NCI-H2171 treated with DMSO at 0.1 percent for 48 hours (cell line): ENCODE measurements at places on chromosomes 2 and 18.
A peak's percentile ranks its signal among the peaks of the same experiment; 100 is the strongest.

GRCh38 chr2:174343623-174344455, 9.1 kb downstream of the SP9 start:
- no peak for DNase-seq

- DNase-seq: no peak
These were observed 294.5 kb downstream of the CCDC178 start for GRCh38 chr18:33146014-33146413.

DNA sequence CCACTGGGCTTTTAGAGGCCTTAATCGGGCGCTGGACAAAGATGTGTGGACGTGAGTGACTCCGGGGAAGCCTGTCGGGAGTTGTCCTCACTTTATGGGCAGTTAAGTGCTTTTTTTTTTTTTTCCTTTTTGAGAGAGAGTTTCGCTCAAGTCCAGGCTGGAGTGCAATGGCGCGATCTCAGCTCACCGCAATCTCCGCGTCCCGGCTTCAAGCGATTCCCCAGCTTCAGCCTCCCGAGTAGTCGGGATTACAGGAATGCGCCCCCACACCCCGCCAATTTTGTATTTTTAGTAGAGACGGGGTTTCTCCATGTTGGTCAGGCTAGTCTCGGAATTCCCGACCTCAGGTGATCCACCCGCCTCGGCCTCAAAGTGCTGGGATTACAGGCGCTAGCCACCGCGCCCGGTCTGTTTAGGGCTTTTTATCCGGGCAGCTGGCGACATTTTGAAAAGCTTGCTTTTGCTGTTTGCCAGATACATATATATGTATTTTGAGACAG, 1.5 kb downstream of the MSH6 start:
- DNase-seq: no peak

DNA sequence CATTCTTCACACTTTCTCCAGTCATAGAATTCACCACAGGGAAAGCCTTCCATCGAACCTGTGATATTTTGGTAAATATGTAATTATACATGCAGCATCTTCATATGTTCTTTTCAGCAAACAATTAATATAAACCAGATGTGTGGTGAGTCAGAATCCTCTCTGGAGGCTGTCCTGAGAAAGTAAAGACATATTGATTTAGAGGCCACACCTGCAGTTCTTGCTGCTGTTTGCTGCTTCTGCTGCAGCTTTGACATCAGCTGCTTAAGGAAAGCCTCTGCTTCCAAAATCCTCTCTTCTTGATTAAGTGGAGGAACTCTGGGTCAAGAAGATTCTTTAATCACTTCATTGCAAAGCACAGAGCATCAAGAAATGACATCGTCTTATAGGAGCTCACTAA, 568.8 kb upstream of the ZEB2 start:
- no peak for DNase-seq

- DNase-seq: no peak
These were observed 75.6 kb upstream of the CHMP1B start for GRCh38 chr18:11775436-11776174.

DNA sequence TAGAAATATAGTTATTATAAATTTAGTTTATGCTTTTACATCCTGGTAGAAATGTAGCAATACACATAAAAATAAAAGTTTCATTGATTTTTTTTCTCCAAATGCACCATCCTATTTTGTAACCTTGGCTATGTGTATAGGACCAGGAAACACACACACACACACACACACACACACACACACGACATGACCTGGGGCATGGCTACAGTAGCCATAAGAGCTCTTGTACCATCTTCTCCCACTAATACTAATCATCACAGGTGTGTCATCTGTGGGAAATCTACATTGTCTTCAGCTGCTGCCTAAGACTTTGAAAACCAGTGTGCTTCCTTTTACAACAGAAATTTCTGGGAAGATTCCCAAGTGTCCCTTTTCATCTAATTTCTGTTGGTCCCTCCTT, 144.3 kb downstream of the MCFD2 start:
- DNase-seq: no peak

- peak; percentile 86 for DNase-seq
These were observed 671.0 kb upstream of the SOX11 start for GRCh38 chr2:5021136-5021535.

- DNase-seq: no peak
These were observed 144.6 kb downstream of the ARL4C start for GRCh38 chr2:234352270-234352669.

DNA sequence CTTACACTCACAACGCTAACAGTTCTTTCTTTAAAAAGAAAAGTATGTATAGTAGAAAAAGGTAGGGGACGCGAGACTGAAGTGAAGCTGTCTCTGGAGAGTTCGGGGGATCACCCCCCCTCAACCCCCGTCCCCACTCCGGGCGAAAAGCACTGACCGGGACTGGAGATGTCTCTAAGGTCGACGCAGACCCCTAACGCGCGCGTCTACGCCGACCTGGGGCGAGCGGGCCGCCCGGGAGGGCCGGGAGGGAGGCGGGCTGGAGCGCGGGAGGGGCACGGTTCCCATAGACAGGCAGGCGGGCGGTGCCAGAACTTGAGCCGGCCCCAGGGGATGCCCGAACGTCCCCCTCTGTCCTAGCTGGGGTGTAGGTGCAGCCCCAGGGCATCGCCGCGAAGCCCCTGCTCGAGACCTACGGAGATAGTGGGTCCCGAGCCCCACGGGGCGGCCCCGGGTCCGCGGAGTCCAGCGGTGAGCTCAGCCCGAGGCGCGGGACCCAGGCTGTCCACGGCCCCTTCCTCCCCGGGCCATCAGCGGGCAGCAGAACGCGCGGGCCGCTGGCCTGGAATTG, 82.2 kb downstream of the CHRNA1 start:
- no peak for DNase-seq

GRCh38 chr2:174282441-174282840, 34.1 kb upstream of the OLA1 start:
- DNase-seq: no peak

DNA sequence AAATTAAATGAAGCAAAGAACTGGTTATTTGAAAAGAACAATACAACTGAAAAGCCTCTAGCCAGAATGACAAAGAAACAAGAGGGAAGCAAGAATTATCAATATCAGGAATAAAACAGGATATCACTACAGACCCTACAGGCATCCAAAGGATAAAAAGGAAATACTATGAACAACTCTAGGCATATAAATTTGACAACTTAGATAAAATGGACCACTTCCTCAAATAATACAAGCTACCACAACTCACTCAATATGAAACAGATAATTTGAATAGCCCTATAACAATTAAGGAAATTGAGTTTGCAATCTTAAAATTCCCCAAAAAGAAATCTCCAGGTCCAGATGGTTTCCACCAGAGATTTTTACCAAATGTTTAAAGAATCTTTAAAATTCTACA, 19.8 kb downstream of the RPRD1A start:
- no peak for DNase-seq

- no peak for DNase-seq
These were observed 3.7 kb upstream of the MTCL1 start for GRCh38 chr18:8701546-8702118.

DNA sequence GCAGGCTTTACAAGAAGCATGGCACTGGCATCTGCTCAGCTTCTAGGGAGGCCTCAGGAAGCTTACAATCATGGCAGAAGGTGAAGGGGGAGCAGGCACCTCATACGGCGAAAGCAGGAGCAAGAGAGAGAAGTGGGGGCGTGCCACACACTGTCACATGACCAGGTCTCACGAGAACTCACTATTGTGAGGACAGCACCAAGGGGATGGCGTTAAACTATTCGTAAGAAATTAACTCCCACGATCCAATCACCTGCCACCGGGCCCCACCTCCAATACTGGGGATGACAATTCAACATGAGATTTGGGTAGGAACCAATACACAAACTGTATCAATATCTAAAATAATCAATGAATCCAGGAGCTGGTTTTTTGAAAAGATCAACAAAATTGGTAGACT, 156.0 kb upstream of the DPP10 start:
- DNase-seq: no peak

GRCh38 chr18:48673853-48674721, 135.3 kb downstream of the CTIF start:
- no peak for DNase-seq

DNA sequence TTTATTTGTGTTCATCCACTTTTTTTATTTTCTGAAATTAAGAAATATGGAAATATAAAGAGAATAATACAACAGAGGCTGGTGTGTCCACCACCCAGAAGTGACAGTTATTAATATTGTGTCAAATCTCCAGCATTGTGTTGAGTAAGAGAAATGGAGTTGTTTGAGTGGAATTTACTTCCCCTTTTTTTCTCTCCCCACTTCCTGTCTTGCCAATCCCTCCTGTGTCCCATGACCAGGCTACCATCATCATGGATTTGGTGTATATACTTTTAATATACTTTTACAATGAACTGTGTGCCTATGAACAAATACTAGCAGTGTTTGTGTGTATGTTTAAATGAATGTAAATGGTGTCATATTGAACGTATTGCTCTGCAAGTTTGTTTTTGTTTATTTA, 276.9 kb upstream of the SKOR2 start:
- DNase-seq: no peak

- DNase-seq: no peak
These were observed 1544.2 kb upstream of the TMEFF2 start for GRCh38 chr2:193738892-193739291.

- DNase-seq: peak; percentile 67
These were observed 27.2 kb upstream of the GALR1 start for GRCh38 chr18:77222464-77222863.

- DNase-seq: no peak
These were observed 76.8 kb upstream of the PELI1 start for GRCh38 chr2:64220894-64221617.

DNA sequence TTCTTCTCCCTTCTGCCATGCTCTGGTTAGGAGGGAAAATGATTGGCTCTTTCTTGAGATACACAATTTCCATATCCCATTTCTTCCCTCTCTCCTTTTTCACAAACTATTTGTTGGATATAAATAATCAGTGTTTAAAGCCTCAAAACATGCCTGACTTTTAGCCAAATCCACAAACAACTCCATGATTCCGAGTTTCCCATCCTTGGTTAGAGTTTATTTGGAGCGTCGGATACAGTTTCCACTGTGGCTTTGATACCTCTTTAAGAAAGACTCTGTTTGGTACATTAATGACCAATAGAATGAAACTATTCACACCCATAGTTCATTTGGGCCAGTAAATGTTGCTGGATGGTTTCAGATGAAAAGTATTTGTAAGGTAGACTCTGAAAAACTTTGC, 5.9 kb upstream of the FHL2 start:
- no peak for DNase-seq

GRCh38 chr18:36328916-36329315, 31.4 kb downstream of the FHOD3 start:
- DNase-seq: no peak

GRCh38 chr2:136025057-136025973, 39.9 kb upstream of the DARS1 start:
- DNase-seq: peak; percentile 15

DNA sequence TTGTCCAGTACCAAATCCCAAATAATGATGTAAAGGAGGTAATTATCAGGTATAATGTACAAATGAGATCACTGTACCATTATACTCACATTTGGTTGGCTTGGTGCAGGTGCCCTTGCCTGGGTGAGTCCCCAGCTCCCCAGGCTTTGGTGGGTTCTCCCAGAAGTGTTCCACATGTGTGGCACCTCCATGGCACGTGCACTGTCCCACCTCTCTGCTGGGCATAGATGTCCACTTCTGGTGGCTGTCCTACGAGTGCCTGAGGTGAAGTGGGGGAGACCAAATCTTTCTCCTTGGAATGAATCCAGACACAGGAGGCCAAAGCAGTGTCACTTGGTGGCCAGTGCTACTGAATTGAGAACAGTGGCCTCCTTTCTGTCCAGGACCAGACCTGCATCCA, 162.4 kb upstream of the SESTD1 start:
- no peak for DNase-seq

GRCh38 chr2:206471524-206472062, 28.3 kb downstream of the ADAM23 start:
- no peak for DNase-seq

DNA sequence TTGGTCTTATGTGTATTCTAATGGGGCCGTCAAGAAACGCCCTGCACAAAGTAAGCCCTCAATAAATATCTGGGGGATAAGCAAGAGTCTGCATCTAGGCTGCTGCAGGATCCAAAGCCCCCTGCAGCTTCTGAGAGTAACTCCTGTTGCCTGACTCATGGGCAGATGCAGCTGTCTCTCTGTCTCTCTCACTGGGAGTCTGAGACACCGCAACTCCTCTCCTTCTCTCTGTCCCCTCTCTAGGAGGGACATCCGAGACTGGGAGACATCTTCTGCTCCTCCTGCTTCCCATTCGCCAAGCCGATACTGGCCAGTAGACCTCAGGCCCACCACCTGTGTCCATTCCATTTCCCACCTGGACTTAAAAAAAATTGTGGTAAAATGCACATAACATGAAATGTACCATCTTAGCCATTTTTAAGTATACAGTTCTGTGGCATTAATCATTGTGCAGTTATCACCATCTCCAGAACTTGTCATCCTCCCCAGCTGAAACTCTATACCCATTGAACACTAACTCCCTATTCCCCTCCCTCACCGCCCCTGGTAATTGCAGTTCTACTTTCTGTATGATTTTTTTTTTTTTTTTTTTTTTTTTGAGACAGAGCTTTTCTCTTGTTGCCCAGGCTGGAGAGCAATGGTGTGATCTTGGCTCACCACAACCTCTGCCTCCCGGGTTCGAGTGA, 20.1 kb downstream of the DYSF start:
- no peak for DNase-seq

- peak; percentile 56 for DNase-seq
These were observed 19.8 kb upstream of the PLEK start for GRCh38 chr2:68345129-68345875.
